Gastrocnemius medialis (tissue), 4 donors: ENCODE measurements at places on chromosomes 13 and 19. TPM values are rescaled to one million over a fixed set of nuclear protein-coding genes. Genes with fewer than 3 reads are reported as not detected.

DNA sequence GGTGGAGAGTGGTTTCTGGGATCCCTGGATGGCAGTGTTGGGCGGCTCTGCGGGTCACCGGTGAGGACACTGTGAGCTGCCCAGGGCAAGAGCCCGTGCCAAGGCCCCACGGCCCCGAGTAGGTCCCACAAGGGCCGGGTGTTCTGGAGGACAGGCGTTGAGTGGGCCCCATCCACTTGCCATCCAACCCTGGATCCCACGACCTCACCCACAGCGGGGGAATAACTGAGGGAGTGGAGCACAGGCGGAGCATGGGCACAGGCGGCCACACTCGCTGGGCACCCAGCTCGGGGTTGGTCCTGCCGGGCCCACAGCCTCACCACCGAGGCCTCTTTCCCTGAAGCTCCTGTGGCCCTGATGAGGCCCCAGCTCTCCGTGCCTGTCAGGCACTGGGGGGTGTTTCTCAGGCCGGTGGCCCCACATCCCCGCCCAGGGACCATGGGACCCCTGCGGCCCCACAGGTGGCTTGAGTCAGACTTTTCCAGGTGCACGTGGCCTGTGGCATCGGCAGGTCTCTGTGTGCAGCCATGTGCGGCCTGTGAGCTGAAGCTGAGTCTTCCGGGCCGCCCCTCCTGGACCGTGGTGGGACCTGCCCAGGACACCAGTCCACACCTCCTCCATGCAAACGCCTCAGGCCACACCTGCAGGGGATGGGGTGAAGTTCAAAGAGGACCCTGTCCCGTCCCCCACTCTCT, 16.6 kb downstream of the TMEM255B start:
- H3K27me3 ChIP-seq = peaks cover 15% of the 10 kb centered on the region
- H3K4me3 ChIP-seq = no peak overlapping the region

DNA sequence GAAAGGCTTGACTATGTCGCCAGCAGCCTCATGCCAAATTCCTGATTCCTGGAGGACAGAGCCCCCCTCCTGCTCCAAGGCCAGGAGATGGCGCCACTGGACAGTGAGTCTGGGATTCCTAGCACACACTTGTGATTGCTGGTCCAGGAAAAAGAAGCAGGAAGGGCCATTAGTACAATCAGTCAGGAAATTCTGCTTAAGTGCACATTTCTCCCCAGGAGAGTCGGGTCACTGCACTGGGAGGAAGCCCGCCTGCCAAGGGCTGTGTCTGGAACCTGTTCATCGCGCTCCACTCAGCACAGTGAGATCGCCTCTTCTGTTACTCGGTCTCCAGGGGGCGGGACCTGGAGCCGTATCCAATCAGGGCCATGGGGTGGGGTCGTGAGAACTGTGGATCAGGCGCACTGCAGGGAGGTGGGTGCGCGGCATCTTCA, 65.1 kb downstream of the ZNF823 start:
- peaks cover 5% of the 10 kb centered on the region for H3K27me3 ChIP-seq
- H3K27ac ChIP-seq = peak overlapping the region; percentile 2
- no peaks in the 10 kb centered on the region for H3K36me3 ChIP-seq
- H3K4me1 ChIP-seq = no peaks in the 10 kb centered on the region

GRCh38 chr19:12521996-12522395, 29.3 kb downstream of the ZNF564 start:
- no peaks in the 10 kb centered on the region for H3K27me3 ChIP-seq
- no peak overlapping the region for H3K4me3 ChIP-seq
- no peak for DNase-seq
- no peaks in the 10 kb centered on the region for H3K4me1 ChIP-seq

- H3K4me1 ChIP-seq = peaks cover 14% of the 10 kb centered on the region
- no peaks in the 10 kb centered on the region for H3K36me3 ChIP-seq
- peak; percentile 40 for DNase-seq
- no peak overlapping the region for H3K4me3 ChIP-seq
- H3K27me3 ChIP-seq = no peaks in the 10 kb centered on the region
- no peak overlapping the region for H3K27ac ChIP-seq
Observed at GRCh38 chr19:16296713-16297112, 27.9 kb upstream of the KLF2 start.

- H3K4me1 ChIP-seq = no peaks in the 10 kb centered on the region
- H3K4me3 ChIP-seq = no peak overlapping the region
- no peaks in the 10 kb centered on the region for H3K27me3 ChIP-seq
- H3K27ac ChIP-seq = no peak overlapping the region
Observed at GRCh38 chr13:84263354-84264069, 381.2 kb upstream of the SLITRK1 start.

DNA sequence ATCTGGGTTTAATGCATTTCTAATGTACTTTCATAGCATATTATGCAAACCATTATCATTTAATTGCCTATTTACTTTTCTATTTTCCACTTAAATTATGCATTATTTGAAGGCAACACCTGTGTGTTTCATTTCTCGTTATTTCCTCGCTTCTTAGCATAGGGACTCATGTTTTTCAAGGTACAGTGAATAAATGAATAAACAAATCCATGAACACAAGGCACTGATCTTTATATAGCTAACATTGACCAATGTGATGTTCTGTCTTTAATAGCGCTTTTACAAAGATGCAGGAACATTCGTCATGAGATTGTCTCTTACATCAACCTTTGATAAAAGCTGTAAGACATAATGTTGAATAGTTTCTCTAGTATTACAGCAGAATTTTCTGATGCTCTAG, 121.2 kb downstream of the B3GLCT start:
- DNase-seq = no peak
- H3K27me3 ChIP-seq = no peaks in the 10 kb centered on the region
- no peak overlapping the region for H3K27ac ChIP-seq
- H3K4me1 ChIP-seq = no peaks in the 10 kb centered on the region

Gene HIPK4
- total RNA-seq = not detected
